NCI-H2081 (cell line): ENCODE measurements at places on chromosomes 13 and 19.

DNA sequence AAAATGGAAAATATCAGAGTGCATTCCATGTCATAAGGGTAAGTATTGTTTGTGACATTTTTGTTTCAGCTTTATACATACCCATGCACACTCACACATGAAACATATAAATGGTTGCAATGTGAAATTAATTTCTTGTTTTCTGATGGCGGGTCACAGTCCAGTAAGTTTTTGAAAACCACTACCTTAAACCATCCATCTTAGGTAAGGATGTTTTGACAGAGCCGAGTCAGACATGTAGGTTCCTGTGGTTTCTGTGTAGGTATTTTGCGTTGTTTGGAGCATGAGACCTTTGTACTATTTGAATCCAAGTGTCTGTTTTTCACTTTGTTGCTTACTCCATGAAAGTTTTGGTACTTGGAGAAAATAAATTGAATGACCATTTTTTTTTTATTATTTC, 121.7 kb downstream of the B3GLCT start:
- DNase-seq: no peak

DNA sequence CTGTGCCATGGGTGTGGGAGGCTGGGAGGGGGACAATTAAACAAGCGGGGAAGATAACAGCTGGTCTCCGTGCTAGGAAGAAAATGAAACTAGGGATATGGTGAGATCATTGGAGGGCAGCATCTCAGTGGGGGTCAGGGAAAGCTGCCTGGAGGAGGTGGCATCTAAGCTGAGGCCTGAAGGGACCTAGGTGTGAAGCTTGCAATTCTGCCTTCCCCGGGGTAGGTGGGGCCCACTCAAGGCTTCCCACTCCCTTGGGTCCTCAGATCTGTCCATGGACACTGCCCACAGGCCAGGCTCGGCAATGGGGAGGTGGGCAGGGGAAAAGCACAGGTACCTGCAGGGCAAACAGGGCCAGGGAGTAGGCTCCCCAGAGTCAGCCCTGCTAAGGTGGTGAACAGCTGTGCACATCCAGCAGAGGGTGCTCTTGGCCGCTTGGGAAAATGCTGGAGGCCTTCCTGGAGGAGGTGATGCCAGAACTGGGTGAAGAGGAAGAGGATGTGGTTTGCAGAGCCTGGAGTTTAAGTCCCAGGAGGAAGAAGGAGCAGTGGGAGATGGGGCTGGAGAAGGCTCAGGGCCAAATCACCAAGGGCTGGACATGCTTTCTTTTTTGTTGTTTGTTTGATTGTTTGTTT, 25.7 kb upstream of the CCNE1 start:
- no peak for DNase-seq

GRCh38 chr19:29708554-29709439, 6.3 kb downstream of the C19orf12 start:
- DNase-seq: no peak

DNA sequence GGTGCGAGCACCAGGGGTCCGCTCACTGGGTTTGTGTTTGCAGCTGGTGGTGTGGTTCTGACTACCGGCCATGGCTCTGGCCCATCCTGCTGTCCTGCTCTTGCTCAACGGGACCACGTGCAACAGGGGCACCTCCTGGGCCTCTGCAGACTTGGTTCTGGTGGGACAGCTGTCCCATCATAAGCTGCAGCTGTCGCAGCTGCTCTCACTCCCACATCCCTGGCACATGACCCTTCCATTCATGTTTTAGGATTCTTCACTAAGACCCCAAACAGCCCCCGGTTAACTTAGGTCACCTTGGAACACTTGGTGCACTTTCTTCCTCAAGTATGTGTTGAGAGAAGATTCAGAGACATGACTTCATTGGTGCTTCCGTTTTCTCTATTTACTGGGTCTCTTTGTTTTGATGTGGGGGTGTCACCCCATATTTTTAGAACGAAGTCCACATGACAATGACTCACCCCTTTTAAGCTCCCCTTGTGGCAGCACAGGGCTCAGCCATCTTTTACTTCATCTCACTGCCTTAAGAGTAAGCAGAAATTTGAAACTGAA, 68.4 kb upstream of the ARHGEF7 start:
- no peak for DNase-seq

DNA sequence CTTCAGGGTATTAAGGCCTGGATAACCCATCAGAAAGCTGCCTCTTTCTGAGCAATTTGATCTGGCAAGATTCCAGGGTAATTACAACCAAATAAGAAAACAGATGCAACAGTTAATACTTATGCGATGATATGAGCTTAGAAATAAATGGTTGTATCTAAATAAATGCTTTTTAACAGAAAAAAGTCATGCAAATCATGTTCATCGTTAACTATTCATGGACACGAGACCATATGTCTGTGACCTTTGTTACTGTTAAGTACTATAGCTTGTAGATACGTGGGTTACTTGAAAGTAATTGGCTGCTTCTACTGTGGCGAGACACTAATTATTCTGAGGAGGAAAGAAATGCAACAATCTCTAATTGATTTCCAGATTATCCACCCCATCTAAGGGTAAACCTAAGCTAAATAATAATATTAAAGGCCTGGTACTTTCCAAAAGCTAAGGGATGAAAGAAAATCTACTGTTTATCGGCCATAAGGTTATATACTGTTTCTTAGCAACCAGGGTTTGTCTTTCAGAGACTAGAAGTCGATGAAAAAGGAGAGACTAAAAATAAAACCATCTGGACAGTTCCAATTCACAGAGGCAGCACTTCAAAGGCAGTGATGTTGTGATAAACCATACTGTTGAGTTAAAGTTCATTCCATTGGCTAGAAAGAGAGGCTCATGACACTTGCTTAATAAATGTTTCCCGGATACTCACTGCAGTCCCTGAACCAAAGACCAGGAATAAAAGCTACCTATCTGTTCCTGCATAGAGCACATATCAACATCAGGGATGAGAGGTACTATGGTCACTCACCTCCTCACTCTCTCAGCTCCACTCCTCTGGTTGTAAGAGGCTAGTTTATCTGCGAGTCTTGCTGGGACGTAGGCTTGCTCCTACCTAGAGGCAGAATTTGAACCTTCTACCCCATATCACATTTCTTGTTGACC, 1.5 kb downstream of the EPSTI1 start:
- no peak for DNase-seq

- no peak for DNase-seq
These were observed 1703.6 kb upstream of the PRR20A start for GRCh38 chr13:55437162-55437561.

DNA sequence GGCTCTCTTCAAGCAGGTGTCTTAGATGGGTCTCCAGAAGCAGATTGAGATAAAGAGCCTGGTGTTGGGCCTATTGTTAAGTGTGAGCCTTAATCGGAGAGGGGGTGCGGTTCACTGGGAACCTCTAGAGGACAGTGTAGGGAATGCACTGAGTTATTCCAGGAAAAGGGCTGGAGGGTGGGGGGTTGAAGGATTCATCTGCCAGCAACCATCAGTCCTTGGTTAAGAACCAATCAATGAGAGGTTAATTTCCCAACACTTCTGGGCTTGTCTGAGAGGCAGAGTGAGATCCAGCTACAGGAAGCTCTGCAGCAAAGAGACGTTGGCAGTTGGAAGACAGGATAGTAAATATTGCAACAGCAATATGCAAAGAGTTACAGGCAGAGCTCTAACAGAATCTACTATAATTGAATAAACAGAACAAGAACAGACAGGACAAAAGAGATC, 28.7 kb downstream of the CYP4F2 start:
- DNase-seq: no peak

DNA sequence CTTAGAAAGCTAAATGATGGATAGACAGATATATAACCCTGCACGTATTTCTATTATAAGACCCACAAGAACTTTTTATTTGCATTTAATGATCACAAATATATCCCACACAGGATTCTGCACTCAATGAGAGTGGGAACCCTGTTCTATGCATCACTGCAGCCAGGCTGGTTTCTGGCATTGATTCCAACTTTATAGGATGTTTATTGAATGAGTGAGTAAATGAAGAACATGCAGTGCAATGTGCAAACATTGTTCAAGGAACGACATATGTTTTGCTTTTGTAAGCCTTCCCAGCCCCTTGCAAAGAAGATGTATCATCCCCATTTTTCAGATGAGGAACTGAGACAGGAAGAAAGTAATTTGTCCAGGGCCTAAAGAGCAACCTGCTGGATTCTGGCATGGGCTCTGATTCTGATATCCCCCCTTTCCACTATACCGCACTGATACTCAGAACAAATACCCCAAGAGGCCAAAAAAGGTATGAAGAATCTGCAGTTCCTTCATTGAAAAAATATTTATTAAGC, 246.3 kb downstream of the LACC1 start:
- DNase-seq: no peak
